ENCODE measurements at places on chromosomes 16 and 17.

- DNase-seq, result no peak
These were observed 14.6 kb downstream of the KCTD2 start for GRCh38 chr17:75061618-75062017.

GRCh38 chr16:83629836-83630235, 177.9 kb upstream of the HSBP1 start:
- DNase-seq, result no peak

GRCh38 chr16:10927497-10928112, 14.7 kb downstream of the DEXI start:
- DNase-seq, result no peak

GRCh38 chr17:56681561-56682266, 88.2 kb downstream of the NOG start:
- DNase-seq, result no peak

DNA sequence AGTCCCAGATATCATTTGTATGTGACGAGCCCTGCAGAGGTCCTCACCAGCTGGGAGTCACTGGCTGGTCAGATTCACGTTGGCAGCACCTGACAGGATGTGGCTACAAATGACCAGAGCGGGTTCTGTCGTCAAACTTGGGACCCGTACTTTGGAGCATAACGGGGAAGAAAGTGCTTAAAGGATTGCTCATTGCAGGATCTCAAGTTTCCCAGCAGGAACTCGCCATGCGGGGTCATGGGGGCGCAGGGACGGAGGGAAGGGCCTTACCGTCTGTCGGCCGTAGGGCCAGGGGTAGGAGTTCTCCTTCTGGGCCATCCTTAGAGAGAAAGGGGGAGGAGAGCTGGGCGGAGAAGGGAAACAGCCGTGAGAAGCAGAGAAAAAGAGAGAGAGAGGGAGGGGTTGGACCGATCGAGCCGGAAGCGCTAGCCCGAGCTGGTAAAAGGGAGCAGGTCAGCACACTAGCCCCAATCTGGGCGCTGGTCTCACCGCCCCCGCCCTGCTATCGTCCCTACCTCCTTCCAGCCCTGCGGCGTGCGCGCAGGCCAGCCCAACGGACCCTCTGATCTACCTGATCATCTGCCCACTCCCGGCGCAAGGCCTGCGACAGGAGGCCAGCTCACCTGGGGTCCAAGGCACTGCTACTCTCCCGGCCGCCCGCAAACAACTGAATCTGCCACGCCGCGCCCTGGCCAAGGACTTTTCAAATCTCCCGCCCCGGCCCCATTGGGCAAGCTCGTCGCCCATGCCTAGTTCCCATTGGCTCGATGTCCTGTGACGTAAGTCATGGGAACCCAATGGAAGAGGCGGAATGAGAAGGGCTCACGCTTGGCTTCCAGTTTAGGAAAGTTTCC, at the start of gene AURKB:
AURKB (minus strand) TSS at position 669 of the 854 bp plus-strand sequence; CDS start at position 318, 351 bp downstream.
- DNase-seq, result peak; percentile 93

GRCh38 chr17:57606111-57606875, 138.8 kb downstream of the CCDC182 start:
- DNase-seq, result no peak

DNA sequence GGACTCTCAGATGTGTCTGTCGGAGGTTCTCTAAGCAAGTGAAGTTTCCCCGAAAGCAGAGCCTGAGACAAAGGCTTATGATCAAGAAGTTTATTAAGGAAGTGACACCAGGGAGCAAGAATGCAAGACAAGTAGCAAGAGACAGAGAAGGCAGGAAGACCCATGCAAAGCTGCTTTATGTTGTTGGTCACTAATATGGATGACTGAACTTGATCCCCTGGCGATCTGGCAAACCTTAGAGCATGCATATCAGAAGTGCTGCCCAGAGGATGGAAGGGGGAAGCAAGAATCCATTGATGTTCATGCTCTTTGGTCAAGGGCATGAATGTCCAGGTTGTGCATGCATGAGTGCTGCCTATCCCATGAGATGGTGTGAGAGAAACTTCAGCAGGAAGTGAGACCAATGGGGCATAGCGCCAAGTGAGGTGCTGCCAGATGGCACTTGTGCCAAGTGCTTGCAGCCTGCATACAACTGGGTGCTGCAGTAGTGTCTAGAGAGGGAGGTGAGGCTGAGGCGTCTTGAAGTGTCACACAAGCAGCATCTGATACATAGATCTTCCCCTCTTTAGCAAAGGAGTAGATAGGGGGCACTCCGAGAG, 176.5 kb downstream of the SALL1 start:
- DNase-seq, result no peak

- DNase-seq, result no peak
These were observed 127.3 kb downstream of the GAS7 start for GRCh38 chr17:10071141-10071540.

GRCh38 chr17:36731811-36732210, 130.4 kb downstream of the MRM1 start:
- no peak for DNase-seq

GRCh38 chr16:75074920-75075687, 41.5 kb downstream of the LDHD start:
- peak; percentile 72 for DNase-seq

GRCh38 chr16:88377961-88378360, 4.8 kb upstream of the ZNF469 start:
- no peak for DNase-seq

GRCh38 chr17:74049167-74049966, 154.1 kb upstream of the RPL38 start:
- no peak for DNase-seq

GRCh38 chr16:838741-839140, 38.2 kb upstream of the GNG13 start:
- DNase-seq, result no peak

- DNase-seq, result peak; percentile 9
These were observed at the start of gene CRAMP1 for GRCh38 chr16:1612320-1613111. Gene CRAMP1, plus strand, starts transcription at chr16:1612360. Its CDS starts 2,280 bp downstream, at chr16:1614640.

- DNase-seq, result peak; percentile 56
These were observed 93.8 kb upstream of the PLEKHM1 start for GRCh38 chr17:45584092-45585036.

- DNase-seq, result peak; percentile 8
These were observed 61.6 kb downstream of the TIMM22 start for GRCh38 chr17:1058423-1059130.

GRCh38 chr17:68763562-68763961, 162.4 kb upstream of the FAM20A start:
- no peak for DNase-seq

DNA sequence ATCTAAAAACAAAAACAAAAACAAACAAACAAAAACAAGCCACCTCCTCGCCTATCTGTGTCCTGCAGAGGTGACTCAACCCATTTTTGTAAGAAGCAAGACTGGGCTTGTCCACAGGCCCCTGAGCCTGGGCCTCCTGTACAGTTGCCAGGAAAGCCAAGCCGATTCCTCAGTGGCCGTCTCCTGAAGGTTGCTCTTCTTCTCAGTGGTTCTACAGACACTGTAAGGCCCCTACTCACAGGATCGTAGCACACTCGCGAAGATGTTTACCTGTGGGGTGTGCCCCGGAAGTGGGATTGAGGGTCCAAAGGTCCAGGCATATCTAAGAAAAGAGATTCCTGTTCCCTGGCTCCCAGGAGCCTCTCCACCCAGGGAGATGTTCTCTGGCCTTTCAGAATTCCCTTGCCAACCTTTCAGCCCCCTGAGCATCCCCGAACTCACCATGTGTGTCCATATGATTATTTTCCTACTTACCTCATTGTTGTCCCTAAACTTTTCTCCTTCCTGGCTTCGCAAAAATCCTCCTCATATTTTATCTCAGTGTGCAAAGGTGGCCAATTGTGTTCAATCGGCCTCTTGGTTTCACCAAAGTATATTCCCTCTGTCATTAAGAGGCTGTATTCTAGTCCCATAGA, 7.5 kb upstream of the CES3 start:
- no peak for DNase-seq

DNA sequence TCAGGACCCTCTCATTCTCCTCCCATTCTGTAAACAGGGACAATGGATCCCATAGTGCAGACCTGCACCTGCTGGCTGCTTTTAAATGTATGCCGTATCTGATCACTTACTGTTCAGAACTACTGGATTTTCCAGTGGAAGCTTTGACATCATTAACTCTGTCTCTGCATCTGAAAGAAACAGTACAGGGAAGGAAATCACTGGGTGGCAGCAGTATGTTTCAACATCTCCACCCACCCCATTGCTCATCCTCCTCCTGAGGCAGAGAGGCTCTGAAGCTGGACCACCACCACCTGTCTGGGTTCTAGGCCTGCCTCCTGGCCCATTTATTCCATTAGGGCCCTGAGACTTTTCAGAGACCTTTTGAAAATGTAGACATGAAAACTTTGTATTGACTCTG, 2.6 kb downstream of the CCL15 start:
- DNase-seq, result no peak

GRCh38 chr17:35242158-35242804, 591 bp upstream of the SLFN5 start:
- peak; percentile 76 for DNase-seq

DNA sequence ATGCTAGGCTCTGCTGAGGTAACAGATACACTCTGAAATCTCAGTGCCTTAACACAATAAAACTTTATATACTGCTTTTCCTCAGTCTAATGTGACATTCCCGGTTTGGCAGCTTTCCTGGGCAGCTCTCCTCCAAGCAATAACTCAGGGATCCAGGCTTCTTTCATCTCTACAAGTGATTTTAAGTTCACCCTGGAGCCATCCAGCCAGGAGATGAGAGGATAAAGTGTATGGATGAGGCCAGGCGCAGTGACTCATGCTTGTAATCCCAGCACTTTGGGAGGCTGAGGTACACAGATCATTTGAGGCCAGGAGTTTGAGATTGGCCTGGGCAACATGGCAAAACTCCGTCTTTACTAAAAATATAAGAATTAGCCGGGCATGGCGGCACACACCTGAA, 147.2 kb downstream of the UTP18 start:
- DNase-seq, result no peak

- no peak for DNase-seq
These were observed 51.2 kb upstream of the CNTNAP4 start for GRCh38 chr16:76226011-76226410.

- no peak for DNase-seq
These were observed 99.8 kb downstream of the CDH11 start for GRCh38 chr16:65021852-65022595.

DNA sequence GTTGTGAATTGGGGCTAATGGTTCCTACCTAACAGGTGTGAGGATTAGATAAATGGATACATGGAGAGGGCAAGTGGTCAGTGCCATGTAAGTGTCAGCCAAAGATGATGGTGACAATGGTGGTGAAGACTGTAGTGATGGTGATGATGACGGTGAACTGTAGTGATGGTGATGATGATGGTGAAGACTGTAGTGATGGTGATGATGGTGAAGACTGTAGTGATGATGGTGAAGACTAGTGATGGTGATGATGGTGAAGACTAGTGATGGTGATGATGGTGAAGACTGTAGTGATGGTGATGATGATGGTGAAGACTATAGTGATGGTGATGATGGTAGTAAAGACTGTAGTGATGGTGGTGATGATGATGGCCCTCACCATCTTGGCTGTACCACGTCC, 18.1 kb upstream of the GNG13 start:
- no peak for DNase-seq

DNA sequence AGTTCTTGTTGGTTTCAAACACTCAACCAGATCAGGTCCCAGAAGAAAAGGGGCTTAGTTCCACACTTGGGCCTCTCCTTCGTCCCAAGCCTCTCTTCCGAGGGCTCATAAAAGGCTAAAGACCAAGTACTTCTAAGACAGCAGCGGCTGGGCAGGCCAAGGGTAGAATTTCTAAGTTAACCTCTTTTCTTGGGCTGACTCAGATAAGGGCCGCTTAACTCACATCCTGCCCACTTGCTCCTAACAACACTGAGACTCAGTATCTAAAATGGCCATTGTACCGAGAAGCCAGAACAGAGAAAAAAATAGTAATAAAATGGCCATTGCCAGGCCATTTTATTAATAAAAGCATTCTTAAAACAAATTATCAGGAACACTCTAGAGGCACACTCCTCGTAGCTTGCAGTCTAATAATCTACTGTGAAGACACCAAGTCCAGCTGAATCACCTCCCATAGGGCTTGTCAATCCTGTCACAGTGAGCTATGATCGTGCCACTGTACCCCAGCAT, 42.1 kb downstream of the RANBP10 start:
- no peak for DNase-seq

DNA sequence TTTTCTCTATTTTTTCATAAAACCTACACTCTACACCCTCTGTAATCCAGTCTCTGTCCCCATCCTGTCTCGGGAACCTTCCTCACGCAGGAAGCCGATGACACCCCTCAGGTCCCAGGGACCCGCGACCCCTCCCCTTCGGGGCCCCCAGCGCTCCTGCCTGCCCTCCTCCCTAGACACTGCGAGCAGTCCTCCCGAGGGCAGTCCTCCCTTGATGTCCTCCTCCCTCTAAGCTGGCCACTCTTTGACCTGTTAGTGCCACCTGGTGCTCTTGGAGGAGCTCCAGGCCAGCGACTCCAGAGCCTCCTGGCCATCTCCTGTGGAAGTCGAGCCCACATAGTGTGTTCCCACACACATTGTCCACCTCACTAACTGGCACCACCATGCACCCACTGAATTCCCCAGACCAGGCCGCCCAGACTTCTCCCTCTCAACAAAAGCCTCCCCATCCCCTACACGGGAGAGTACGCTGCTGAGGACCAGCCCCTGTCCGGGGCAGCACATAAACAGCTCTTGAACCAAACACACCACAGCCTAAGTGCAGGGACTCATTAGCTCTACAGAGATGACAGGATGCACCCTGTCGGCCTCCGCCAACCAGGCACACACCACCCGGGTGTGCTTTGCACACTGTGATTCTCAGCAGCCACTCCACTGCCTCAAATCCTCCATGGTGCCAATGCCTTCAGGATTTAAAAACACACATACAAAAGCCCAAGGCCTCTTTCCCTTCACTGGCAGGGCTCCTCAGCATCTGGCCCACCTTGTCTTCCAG, 9.3 kb downstream of the OSBPL7 start:
- no peak for DNase-seq

- no peak for DNase-seq
These were observed 688 bp downstream of the CA10 start for GRCh38 chr17:52157603-52158449.

GRCh38 chr16:67729636-67730248, 10.6 kb upstream of the GFOD2 start:
- no peak for DNase-seq

DNA sequence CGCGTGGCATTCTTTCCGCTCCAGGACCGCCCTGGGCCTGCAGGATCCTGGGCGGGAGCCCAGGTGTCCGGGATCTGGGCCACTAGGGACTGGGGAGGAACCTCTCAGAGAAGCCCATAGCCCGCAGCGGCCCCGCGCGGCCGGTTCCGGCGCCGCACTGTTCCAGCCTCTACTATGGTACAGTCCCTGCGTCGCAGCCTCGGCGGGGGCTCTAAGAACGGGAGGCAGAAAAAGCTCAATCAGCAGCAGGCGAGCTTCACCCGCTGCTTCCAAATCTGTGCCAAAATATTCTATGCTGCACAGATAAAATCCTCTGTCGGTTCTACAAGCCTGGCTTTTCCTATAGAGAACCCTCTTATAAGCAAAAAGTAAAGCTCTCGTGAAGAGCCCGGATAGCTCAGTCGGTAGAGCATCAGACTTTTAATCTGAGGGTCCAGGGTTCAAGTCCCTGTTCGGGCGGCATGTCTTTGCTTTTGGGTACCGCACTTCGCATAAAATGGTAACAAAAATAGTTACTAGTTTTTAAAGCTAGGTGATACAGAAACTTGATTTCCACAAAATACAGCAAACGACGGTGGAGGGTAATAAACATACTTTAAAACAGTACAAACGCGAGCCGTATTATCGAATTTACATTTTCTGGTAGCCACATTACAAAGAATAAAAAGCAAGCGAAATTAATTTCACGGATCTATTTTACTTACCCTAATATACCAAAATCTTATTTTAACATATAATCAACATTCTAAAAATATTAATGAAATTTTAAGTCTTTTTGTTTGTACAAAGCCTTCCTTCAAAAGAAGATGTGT, 661 bp upstream of the ALOXE3 start:
- DNase-seq, result peak; percentile 77
